ENCODE measurements at places on chromosomes 4 and X.

DNA sequence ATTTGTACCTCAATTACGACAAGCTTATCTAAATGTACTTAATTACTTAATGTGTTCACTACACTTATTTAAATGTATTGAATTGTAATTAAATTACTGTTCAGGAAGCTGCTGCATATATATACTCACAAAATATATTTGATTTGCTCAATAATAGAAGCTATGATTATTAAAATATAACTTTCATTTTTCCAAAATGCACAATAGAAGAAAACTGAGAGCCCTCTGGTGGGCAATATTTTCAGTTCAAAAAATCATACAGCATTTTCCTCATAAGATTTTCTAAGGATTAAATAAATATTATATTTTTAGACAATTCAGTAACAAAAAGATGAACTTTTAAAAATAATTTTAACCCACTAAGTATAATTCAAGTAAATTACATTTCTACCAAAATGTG, 217.3 kb downstream of the DKK2 start:
- DNase-seq: no peak

DNA sequence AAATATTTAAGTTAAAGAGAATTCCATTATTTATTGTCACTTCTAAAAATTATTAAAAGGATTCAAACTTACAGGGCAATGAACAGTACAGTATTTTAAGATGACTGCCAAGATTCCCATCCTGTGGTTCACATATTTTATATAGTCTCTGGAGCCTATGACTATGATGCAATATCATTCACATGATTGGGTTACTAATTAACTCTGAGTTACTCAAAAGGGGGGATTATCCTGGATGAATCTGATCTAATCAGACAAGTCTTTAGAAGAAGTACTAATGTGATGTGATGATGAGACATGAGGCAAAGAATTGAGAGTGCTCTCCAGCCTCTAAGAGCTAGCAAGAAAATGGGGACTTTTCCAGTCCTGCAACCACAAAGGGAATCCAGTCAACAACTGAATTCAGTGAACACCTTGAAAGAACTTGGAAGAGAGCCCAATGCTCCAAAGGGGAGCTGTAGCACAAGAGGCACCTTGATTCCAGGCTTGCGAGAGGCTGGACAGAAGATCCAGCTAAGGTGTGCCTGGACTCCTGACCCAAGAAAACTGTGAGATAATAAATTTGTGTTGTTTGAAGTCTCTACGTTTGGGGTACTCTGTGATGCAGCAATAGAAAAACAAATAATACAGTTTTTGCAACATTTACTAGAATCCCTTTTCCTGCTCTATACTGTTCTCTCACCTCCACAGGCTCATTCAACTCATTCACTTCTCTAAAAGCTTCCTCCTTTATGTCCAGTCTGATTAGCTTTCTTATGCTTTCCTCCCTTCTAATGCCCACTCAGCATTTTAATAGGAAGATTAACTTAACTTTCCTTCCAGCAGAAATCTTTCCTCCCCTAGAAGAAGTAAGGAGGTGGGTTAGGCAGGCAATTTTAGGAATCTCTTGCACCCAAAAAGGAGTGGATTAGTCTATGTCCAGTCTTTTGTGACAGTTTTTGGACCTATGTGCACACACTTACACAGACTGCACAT, 133.8 kb upstream of the LCORL start:
- DNase-seq: no peak

- DNase-seq: no peak
Measured at GRCh38 chrX:103157496-103158316, 57.2 kb upstream of the BEX4 start.

DNA sequence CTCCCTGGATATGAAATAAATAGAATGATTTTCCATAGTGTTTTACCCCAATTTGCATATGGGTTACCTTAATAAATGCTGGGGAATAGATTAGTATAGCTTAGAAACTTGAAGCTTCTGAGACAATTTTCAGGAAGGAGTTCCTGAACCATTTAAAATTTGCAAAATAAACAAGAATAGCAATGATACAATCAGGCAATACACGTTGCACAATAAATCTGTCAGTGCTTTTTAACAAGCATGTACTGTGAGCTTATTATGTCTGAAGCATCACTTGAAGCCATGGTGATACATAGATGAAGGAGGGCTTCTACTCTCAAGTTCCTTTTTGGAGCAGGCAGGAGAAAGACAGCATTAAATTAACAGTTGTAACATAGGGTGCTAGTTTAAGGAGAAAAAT, 84.2 kb upstream of the WDFY3 start:
- DNase-seq: no peak

DNA sequence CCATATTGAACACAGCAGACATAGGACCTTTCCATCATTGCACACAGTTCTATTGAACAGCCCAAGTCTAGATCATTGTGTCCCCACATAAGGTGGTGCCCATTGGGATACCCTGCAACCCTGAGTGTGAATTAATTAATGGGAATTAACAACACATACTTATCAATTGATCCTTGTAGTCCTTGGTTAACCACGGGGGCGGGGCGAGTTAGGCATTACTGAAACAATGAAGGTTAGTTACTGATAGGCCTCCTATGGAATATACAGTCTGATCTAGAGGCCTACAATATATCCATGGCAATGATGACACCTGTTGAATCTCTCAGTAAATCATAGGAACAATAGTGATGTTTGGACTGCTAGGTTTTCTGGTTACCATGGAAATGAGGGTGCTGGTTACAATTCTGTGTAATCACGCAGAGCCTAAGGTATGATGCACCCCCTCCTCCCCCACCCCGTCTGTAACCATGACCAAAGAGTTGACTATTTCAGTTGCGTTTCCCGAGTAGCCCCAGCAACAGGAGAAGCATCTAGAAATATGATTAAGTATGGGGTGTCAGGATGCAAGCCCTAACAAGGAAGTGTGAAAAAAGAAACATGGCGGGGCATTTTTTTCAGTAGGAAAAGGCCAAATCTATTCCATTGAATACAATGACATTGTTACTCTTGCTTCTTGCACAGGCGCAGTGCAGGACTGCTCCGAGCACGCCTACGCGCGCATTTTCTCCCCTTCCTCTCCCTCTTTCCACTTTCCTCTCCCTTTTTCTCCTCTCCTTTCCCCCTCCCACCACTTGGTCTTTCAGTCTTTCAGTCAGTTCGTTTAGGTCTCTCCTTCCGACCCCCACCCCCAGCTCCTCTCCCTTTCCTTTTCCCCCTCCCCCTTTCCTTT, 677 bp upstream of the NONO start:
- peak; percentile 17 for DNase-seq

DNA sequence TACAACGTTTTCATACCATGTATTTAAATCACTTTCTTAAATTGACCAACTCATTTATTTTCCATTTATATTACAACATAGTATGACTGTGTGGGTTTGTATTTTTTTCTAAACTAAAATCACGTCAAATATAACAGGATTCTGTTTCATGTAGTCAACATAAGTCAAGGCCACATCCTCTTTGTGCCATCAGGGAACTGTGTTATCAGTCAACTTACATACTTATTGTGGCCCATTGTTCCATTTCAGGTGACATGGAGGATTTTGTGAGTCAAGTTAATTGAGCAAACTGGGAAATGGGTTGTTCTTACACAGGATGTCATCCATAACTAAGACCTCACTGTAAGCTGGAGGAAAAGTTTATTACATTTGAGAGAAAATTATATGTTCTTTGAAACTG, 35.9 kb downstream of the STK26 start:
- DNase-seq: no peak

DNA sequence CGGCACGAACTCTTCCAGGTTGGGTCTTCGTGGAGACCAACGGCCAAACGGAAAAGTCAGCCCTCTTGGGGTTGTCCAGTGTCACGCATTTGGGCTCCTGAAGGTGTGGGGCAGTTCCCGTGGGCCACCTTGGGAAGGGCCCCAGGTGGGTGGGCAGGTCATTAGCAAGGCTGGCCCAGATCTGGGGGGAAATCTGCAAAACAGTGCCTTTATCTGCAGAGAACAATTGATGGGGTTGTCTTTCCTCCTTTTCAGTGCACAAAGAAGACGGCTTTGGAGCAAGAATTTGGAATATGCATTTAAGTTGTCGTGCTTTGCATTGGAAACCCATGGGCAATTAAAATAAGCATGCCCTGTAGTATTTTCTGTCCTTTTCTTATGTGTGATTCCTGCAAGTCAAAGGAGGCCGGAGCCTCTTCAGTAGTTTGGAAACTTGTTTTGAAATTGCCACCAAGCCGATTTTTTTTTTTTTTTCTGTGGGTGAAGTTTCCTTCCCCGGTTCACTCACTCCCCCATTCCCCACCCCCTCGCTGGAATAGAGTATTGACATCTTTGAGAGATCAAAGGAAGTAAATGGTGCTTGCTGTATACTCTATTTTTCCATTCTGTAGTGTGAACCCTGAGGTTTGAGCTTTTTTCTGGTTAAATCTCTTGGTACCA, 9.8 kb downstream of the ZIC3 start:
- DNase-seq: no peak

GRCh38 chr4:182648766-182649165, 268.4 kb downstream of the DCTD start:
- DNase-seq: no peak

DNA sequence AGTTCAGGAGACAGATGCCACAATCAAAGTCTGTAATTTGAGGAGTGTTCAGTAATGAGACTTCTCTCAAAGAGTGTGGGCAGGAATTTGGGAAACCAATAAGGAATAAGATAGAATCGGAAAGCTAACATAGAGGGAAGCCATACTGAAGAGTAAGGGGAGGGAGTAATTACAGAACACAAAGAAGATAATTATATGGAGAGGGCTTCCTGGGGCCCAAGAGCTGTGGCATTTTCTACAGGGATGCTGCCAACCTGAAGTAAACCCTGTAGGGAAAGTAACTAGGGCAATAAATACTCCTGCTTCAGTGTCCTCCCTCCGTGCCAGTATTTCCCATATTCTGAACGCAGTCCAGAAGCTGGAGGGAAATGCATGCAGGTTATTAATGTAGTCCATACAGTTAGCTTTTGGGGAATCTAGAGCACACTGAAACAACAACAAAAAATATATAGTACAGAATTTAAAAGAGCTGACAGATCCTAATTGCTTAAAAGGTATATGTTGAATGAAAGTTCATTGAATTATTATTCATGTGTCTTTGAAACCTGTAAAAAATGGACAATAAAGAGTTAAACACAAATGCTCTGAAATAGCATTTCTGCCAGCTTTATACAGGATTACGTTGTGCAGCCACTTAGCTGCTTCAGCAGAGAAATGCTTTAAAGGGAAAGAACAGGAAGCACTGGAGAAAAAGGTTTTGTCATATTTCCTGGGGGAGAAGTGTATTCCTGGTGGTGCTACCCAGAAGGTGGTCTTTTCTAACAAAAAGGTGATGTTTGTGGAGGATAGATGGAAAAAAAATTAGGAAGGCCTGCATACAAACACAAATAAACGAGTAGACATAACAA, 48.0 kb downstream of the CXXC4 start:
- DNase-seq: no peak

GRCh38 chr4:14667624-14668151, 334.6 kb upstream of the CPEB2 start:
- no peak for DNase-seq

- DNase-seq: no peak
Measured at GRCh38 chr4:157048248-157048647, 27.7 kb upstream of the GLRB start.

GRCh38 chrX:19990151-19990555, 708 bp downstream of the BCLAF3 start:
- no peak for DNase-seq

DNA sequence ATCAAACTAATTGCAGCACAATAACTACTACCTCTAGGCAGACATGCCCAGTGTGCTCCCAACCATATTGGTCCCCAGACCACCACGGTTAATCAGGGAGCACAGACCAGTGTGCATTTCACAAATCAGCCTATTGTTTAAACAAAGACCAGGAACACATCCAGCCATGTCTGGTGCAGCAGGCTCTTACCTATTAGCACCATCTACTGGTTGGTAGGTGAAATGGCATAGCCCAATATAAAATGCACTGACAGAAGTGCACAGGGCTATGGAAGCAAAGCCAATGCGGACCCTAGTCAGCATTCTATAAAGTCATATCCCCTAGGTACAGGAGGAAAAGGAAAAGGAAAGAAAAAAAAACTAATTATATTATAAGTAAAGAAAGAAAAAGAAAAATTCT, 15.5 kb upstream of the CYLC1 start:
- no peak for DNase-seq

DNA sequence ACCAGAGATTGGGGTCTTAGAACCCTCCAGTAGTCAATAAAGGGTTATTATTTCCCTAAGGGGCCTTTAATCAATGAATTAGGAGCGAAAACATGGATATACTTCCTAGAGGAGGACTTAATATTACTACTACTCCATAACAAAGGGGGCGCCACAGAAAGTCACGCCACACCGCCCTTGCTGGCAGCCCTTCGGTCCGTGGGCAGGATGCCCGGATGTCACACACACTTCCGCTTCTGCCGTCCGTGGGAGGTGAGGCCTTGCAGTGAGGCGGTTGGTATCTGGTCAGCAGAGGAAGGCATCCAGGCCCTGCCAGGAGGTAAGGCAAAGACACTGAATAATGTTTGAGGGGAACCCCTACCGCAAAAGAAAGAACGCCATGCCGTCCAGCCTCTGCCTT, 436 bp downstream of the MAGEB10 start:
- no peak for DNase-seq

DNA sequence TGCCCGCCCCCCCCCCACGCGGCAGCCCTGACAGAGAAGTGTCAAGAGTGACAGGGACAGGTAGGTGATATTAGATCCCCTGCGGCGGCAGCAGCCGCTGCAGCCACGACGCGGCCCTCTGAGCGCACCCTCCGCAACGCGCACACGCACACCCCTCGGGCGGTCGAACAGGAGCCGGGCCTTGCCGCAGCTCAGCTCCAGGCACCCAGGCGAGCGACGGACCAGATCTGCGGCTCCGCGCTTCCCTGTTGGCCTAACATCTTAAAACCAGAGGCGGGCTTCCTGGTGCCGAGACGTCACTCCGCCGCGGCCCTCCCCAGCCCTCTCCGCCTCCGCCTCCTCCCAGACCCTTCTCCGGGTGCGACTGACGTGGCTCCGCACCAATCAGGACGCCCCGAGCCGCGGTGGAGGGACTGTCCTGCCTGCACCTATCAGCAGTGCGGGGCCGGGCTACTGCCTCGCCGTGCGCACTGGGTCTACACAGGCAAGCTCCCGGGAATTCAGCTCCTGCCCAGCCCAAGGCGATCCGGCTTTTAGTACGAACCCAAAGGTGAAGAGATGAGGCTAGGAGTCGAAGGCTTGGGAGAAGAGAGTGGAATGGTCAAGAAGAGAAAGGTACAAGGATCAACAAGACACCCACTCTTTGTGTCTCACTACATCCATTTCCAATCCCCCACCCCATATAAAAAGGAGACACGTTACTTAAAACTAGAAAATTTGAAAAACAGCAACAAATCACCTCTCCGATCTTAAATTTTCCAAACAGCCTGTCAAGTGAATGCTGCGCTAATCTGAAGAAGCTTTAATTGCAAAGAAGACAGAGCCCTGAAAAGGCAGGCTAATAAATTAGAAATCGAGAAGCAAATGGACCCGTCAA, at the start of gene PITX2:
Gene PITX2 (minus strand): TSS at position 237 of the 877 bp plus-strand sequence. CDS start 617 bp downstream, outside the sequence.
- DNase-seq: no peak

GRCh38 chr4:109947918-109948317, 35.2 kb downstream of the EGF start:
- DNase-seq: no peak

- no peak for DNase-seq
Measured at GRCh38 chr4:177163532-177163931, 146.1 kb upstream of the NEIL3 start.
